T-helper 1 cell (primary cell): ENCODE measurements at places on chromosomes 6 and 20.

- no peak for DNase-seq
Measured at GRCh38 chr6:24980507-24981385, 45.0 kb upstream of the RIPOR2 start.

DNA sequence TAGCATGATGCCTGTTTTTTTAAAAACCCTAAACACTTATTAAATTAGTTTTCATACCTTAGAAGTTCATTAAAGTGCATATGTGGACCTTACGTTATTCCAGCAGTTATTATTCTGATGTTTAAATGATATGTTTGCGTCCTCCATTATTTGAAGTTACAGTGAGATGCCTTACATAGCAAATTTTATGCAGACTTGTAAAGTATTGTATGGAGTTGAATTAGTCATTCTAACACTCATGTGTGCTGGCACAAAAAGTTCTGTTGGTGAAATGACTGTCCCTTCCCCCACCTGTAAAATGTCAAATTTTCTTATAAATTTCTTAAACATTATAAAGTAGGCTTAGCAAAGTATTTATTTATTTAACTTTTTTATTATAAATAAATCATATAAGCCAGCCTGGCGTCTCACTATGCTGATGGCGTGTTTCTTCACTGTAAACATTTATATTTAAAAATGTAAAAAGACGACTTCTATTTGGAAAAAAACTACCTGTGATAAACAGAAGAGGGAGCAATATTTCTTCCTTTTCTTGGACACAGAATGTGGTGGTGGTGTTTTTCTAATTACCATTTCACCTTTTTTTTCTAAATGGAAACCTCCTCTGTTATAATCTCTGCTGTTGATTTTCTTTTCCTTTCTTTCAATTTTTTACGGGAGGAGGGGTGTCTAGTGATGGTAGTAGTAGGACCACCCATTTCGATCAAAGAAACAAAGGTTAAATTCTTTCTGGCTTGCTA is 155.4 kb downstream of the RFPL4B start:
- DNase-seq: no peak

GRCh38 chr6:169783971-169784820 is 32.8 kb downstream of the ERMARD start:
- no peak for DNase-seq

- no peak for DNase-seq
Measured at GRCh38 chr20:53757472-53757913, 163.9 kb upstream of the ZNF217 start.

- DNase-seq: no peak
Measured at GRCh38 chr6:33543116-33543515, 37.0 kb downstream of the BAK1 start.

DNA sequence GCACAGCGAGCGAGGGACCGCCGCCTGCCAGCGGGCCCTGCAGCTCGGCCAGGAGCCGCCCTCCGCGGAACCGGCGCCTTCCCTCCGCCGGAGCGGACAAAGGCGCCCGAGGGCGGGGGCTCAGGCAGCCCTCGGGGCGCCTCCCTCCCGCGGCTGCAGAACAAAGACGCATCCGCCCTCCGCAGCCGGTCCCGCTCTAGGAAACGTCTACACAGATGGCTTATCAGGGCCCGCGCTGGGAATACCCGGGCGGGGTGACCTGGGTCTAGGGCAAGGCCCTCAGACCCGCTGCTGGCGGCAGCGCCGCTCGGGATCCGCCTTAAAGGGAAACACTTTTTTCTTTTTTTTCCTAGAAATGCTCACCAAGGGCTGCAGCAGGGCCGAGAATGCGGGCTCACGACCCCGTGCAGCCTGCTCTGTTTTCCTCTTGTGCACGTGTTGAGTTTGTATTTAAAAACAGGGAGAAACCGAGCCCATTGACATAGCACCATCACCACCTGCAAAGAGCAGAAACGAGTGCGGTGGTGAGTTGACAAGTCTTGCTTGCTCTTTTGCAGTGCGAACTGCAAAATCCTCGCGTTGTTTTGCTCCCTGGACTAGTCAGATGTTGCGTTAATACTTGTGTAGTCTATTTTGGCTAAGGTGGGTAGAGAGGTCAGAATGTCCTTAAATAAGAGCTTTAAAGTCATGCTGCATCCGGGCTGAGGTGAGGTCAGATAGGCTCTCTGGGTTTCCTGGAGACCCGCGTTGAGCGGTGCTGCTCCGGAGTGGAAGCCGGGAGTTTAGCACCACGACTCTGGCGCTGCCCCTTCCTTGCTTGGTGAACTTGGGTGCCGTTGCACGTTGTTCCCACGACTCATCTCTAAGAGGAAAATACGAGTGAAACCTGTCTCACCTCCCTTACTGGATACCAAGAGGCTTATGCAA is 1.1 kb upstream of the RPS6KA2 start:
- peak; percentile 53 for DNase-seq

GRCh38 chr6:149723771-149724417 is 6.0 kb upstream of the LATS1 start:
- peak; percentile 56 for DNase-seq

DNA sequence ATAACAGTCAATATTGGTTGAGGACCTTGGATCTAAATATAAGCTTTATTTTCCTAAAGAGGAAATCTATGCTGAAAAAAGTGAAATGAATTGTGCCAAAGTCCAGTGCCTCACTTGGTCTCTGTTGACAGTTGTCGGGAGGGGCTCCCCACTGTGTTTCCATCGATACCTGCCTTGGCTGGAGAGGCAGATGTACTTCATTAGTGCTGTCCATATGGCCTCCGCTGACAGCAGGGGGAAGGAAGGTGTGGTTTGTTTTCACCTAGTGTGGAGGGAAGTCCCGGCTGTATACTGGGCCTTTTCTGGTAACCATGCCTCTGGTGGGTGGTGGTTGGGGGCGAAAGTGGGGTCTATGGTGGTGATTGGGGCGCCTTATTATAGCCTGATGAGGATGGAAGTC is 42.7 kb downstream of the CD2AP start:
- no peak for DNase-seq

GRCh38 chr6:6176127-6176526 is 144.3 kb downstream of the F13A1 start:
- DNase-seq: no peak
